Head of caudate nucleus (tissue), 42 donors: ENCODE measurements at places on chromosomes 6 and 20.

GRCh38 chr20:58228484-58229197 lies at the start of gene ANKRD60:
ANKRD60 (minus strand) TSS chr20:58228653; CDS start chr20:58228653, 0 bp downstream.
- no peak for DNase-seq

- DNase-seq, result no peak
These were observed 43.5 kb upstream of the PCMTD2 start for GRCh38 chr20:64211874-64212658.

- no peak for DNase-seq
These were observed 6.6 kb upstream of the BPIFB4 start for GRCh38 chr20:33072813-33073212.

DNA sequence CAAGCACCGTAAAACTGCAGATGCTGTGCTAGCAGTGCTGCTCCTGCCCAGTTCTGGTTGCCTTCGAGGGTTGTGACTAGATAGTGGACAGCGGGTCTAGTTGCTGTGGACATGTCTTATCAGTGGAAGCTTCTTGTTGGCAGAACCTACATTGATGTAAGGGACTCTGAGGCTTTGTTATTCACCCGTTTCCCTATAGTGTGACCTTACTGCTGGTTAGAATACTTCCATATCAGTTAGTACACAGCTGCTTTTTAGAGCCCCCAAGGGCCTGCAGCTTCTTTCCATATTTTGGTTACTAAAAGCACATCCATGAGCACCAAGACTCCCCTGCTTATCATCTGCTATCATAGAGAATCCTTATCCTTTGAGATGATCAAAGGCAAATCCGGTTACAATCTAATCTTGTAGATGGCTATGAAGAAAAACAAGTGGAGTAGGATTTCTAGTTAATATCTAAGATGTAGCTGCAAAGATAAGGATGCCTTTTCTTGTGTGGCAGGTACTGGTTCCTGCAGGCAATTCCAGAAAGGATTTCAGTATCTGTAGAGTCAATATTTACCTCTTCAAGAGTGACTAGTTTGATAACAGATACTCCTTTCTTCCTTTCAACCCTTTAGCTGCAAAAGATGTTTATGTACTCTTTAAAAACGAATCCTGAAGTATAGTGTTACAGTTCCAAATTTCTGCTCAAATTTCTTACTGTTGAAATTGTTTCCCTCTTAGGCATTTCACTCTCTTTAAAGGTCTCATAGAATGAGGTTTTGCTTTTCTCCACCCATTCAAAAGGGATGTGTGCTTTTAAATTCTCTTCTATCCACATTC lies 163.6 kb downstream of the JARID2 start:
- no peak for DNase-seq

- no peak for DNase-seq
These were observed 37.3 kb upstream of the TMEM181 start for GRCh38 chr6:158522616-158523015.

- DNase-seq, result no peak
These were observed 7.3 kb downstream of the MTCH1 start for GRCh38 chr6:36978421-36979346.

DNA sequence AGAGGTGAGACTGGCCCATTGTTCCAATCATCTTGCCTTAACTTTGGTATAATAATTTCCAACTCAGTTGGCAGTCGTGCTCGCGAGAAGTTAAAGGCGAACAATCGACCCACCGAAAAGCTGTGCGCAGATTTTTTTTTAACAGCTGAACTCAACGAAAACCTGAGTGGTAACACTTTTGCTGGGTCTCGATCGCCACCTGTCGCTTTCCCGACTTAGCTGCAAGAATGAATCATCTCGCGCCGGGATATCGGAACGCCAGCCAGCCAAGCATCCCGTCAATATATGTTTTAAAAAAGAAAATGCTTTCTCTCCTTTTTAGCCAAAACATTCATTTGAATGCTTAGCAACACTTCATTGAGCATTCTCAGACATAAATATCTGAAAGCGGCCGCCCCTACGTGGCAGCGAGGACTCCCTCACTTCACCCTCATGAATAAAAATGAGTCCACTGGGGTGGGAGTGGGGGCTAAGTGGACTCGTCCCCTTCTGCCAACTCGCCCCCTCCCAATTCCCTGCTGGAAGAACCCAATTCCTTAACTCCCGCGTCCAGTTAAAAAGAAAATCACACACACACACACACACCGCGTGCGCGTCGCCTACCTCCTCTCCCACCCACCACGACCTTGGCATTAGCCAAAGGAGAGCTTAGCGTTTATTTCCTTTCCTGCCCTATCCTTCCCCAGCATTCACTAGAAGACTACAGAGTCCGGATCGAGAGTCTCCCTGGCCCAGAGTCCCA lies 1.5 kb downstream of the COL12A1 start:
- DNase-seq, result peak; percentile 83

GRCh38 chr6:119484598-119484997 lies 135.0 kb upstream of the MAN1A1 start:
- no peak for DNase-seq

DNA sequence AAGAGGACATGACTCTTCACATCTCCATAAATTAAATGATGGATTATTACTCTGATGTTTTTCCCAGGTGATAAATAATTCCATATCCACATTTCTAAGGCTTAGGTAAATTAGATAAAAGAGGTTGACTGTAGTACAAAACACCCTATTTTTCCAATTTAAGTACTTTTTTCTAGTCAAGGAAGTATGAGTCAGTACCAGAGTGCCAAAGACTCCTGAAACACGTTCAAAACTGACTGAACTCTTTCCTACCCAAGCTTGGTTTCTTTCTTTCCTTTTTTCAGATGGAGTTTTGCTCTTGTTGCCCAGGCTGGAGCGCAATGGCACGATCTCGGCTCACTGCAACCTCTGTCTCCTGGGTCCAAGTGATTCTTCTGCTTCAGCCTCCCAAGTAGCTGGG lies 85.0 kb downstream of the DOK5 start:
- DNase-seq, result no peak

DNA sequence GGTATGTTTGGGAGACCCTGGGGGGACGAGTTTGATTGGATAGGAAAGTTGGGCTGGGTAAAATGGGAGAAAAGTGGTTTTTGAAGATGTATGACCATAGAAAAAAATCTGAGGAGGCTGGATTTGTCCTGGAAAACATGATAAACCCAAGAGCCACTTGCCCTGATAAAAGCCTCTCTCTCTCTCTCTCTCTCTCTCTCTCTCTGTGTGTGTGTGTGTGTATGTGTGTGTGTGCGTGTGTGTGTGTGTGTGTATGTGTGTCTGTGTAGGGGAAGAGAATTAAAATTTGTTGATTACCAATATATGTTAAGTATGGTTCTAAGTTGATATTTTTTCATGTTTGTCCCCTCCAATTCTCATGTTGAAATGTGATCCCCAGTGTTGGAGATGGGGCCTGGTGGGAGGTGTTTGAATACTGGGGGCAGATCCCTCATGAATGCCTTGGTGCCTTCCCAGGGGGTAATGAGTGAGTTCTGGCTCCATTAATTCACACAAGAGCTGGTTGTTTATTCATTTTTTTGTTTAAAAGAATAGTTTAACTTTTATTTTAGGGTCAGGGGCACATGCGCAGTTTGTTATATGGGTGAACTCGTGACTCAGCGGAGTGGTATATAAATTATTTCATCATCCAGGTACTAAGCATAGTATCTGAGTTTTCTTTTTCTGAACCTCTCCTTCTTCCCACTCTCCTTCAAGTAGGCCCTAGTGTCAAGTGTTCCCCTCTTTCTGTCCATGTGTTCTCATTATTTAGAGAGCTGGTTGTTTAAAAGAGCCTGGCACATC lies 208.8 kb downstream of the TFAP2B start:
- DNase-seq, result no peak

DNA sequence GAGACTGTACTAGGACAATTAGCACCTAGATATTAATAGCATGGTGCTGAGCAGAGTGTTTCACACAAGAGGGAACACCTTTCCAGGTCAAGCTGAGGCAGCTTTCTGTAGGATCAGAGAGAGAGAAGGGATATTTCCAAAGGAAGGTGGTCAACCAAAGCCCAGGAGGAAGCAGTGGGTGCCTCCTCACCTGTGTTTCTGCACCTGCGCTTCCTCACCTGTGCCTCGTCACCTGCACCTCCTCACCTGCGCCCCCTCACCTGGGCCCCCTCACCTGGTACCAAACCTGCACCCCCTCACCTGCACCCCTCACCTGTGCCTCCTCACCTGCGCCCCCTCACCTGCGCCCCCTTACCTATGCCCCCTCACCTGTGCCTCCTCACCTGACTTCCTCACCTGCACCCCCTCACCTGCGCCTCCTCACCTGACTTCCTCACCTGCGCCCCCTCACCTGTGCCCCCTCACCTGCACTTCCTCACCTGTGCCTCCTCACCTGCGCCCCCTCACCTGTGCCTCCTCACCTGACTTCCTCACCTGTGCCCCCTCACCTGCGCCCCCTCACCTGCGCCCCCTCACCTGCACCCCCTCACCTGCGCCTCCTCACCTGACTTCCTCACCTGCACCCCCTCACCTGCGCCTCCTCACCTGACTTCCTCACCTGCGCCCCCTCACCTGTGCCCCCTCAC lies 67.9 kb downstream of the TTLL2 start:
- no peak for DNase-seq

DNA sequence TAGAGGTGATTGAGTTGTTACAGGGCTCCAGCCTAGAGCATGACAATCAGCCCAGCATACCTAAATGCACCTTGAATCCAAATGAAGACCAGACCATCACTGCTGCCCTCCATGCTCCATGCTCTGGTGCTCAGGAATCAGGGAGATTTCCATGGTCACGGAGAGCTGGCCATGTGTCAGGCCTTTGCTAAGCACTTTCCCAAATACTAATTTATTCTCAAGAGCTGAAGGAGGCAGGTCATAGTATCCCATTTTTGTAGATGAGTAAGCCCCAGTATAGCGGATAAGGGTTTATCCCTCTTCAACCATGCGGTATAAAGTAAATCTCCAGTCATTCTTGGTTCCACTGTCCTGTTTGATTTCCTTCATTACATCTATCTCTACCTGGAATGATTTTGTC lies 240.8 kb downstream of the TFAP2A start:
- DNase-seq, result no peak

DNA sequence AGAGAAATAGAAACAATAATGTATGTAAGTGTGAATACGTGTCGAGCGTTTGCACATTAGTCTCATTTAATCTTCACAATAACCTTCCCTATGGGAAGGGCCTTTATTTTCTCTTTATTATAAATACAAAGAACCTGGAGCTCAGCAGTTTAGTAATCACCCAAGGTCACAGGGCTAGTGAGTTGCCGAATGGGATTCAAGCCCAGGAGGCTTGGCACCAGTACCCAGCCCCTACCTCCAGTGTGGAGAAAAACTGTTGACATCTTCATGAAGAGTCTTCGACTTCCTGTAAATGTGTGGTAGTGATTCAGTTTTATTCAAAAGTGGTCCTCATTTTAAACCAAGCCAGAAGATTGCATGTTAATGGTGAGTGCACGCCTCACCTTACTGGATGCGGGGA lies 162.8 kb downstream of the SCML4 start:
- no peak for DNase-seq

DNA sequence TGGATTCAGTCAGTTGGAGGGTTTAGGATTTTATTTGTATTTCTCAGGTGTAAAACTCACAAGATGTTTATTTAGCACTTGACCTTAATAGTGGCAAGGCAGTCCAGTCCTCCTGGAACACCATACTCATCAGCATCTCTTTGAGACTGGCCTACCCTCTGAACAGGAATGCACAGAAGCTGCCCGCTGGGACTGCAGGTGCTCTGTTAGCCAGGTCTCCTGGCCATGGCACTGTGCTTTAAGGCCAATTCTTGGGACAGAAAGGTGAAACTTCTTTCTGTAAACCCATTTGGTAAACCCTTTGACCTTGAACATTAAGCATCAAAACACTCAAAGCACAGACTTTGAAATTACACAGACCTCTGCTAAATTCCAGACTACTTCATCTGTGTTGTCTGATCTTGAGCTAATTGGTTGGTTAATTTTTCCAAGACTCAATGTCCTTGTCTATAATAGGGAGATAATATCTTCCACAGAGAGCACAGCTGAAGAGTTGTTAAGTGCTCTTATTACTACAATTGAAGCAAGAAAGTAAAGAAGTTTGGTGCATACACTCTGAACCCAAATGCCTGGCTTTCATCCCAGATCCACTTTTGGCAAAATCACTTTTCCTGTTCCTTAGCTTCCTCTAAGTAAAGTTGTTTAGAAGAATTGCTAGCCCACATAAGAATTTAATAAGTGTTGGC lies 54.9 kb upstream of the NT5E start:
- DNase-seq, result no peak

DNA sequence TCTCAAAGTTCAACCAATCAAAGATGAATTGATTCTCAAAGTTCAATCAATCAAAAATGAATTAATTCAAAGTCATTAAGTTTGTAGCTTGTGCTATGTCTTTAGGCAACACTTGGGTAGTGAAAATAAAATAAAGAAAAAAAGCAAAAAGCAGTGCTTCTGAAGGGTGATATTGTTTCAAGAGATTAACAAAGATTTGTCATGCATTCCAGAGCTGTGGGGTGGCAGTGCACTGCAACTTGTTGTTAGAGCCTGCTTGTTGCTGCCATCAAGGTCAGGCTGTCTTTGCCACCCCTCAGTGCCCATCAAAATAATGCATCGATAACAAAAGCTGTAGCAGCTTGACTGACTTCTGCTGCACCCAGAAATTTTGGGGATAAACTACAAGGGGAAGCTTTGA lies 128.6 kb downstream of the RNF144B start:
- DNase-seq, result no peak

DNA sequence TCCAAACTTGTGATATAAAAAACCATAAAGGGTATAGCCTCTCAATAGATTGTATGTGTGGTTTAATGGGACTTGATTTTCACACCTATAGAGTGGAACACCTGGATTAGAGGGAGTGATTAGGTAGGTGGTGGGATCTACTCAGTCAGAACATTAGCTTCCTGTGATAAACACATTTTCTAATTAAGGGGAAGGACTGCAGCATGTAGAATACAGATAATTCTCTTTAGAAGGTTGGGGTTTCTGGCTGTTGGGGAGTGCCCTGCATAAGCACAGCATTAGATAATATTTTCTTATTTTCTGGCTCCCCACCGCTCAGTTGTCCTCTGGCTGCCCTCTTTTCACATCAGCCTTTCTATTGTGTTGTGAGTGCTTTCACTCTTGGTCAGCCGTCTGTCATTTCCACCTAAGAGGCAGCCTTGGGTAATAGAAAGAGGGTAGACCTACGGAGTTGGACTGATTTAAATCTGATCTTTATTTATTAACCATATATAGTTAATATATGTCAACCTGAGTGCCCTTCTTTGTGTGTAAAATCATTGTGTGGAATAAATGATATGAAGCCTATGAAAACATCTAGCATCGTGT lies 8.0 kb downstream of the CSE1L start:
- DNase-seq, result no peak

GRCh38 chr6:139518556-139519091 lies 144.2 kb upstream of the CITED2 start:
- DNase-seq, result no peak
